Subcutaneous preadipocyte (primary cell): ENCODE measurements at places on chromosomes 1 and 21. TPM values are rescaled to one million over a fixed set of nuclear protein-coding genes. Genes with fewer than 3 reads are reported as not detected.

Gene C1orf116
- under 0.01 TPM in 1 of 2 replicates, not detected in the other for total RNA-seq

Gene UBE2G2
- 92.7 and 94.8 TPM in 2 replicates for total RNA-seq

Gene RGS5
- total RNA-seq, result 1.8 and 3.1 TPM in 2 replicates

Gene NLRP3
- not detected in 2 replicates for total RNA-seq

Gene NHLH2
- not detected in 2 replicates for total RNA-seq

Gene THEM5
- total RNA-seq, result not detected in 2 replicates

Gene LCE1C
- total RNA-seq, result not detected in 2 replicates

Gene MROH7
- under 0.01 and 0.37 TPM in 2 replicates for total RNA-seq

Gene MAP3K21
- total RNA-seq, result 1.1 and 3.7 TPM in 2 replicates

Gene MYCBP
- total RNA-seq, result 6.6 and 10.0 TPM in 2 replicates

Gene TSPAN2
- total RNA-seq, result not detected in 2 replicates

Gene RNU1-1
- total RNA-seq, result under 0.01 TPM in 2 replicates

Gene RGS2
- 9.9 and 17.0 TPM in 2 replicates for total RNA-seq

Gene PADI2
- not detected in 2 replicates for total RNA-seq

Gene TMPRSS15
- total RNA-seq, result not detected in 2 replicates

Gene GJB5
- not detected in 2 replicates for total RNA-seq

Gene SLAMF6
- total RNA-seq, result not detected in 2 replicates

Gene MROH9
- total RNA-seq, result 0.37 TPM in 1 of 2 replicates, not detected in the other

Gene CNN3
- total RNA-seq, result 80.8 and 112 TPM in 2 replicates

Gene KIF14
- 9.2 and 18.6 TPM in 2 replicates for total RNA-seq

Gene C1orf53
- total RNA-seq, result 3.9 and 5.5 TPM in 2 replicates

Gene CFAP107
- not detected in 2 replicates for total RNA-seq

Gene INAVA
- not detected in 2 replicates for total RNA-seq

Gene OR2T12
- not detected in 2 replicates for total RNA-seq

Gene PTPN7
- not detected in 2 replicates for total RNA-seq

Gene EPB41
- 9.0 and 10.3 TPM in 2 replicates for total RNA-seq

Gene FCRL5
- total RNA-seq, result not detected in 2 replicates

Gene CFHR1
- total RNA-seq, result not detected in 2 replicates

Gene RGS8
- not detected in 2 replicates for total RNA-seq

Gene DDR2
- 181 and 196 TPM in 2 replicates for total RNA-seq

Gene SLC19A2
- 11.8 and 12.3 TPM in 2 replicates for total RNA-seq

Gene ANKRD13C
- total RNA-seq, result 26.5 and 33.0 TPM in 2 replicates

Gene PLA2G2F
- total RNA-seq, result not detected in 2 replicates

Gene FLG2
- not detected in 2 replicates for total RNA-seq

Gene C1orf94
- total RNA-seq, result under 0.01 TPM in 1 of 2 replicates, not detected in the other

Gene ADGRL4
- 7.7 and 37.3 TPM in 2 replicates for total RNA-seq

Gene GJA9
- under 0.01 TPM in 1 of 2 replicates, not detected in the other for total RNA-seq

Gene FCGR3B
- total RNA-seq, result not detected in 2 replicates

Gene ZBTB8A
- 4.3 and 4.8 TPM in 2 replicates for total RNA-seq

Gene MINDY1
- 8.8 and 9.9 TPM in 2 replicates for total RNA-seq

Gene CDA
- 2.0 and 2.6 TPM in 2 replicates for total RNA-seq

Gene PLPP3
- total RNA-seq, result 91.5 and 251 TPM in 2 replicates
